ENCODE measurements at places on chromosomes 12 and 14.

DNA sequence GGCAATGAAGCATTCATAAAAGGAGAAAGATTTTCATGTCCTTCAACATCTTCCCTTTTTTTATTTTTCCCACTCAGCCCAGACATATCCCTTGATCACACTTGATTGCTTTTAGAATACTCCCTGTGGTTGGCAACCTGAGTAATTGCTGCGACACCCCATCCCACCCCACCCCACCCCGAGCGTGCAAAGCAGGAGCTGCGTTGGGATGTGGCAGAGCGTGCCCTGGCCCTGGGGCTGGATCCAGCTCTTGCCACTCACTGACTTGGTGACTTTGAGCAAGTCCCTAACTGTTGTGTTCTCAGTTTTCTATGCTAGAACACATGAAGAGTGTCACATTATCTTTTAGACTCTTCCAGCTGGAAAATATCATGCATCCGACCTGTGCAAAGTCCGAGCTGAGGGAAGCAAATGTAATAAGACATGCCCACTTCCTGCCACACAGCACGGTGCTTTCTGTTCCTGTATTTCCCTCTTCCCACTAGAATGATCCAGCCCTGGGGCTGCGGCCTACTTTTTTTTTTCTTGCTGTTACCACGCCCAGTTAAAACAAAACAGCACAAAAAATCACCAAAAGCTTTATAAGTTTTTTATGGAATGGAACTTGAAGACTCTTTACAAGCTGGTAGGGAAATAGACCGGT, 4.0 kb downstream of the ASCL4 start:
- no peak for DNase-seq

DNA sequence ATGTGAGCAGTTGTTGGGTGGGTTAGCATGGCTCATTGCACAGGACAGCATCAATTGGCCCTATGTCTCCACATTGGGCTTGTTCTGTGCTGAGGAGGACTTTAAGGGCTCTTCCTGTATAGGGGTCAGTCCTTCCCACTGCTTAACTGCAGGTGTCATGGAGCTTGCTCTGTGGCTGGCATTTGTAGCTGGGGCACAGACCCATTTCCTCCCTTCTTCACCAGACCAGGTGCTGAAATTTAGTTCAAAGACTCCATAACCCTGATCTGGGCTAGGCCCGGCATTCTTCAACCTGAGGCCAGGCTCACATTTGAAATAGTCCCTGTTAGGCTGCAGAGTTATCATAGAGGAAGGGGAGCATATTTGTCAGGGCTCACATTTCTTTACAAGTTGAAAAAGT, 12.8 kb downstream of the CHST11 start:
- no peak for DNase-seq

DNA sequence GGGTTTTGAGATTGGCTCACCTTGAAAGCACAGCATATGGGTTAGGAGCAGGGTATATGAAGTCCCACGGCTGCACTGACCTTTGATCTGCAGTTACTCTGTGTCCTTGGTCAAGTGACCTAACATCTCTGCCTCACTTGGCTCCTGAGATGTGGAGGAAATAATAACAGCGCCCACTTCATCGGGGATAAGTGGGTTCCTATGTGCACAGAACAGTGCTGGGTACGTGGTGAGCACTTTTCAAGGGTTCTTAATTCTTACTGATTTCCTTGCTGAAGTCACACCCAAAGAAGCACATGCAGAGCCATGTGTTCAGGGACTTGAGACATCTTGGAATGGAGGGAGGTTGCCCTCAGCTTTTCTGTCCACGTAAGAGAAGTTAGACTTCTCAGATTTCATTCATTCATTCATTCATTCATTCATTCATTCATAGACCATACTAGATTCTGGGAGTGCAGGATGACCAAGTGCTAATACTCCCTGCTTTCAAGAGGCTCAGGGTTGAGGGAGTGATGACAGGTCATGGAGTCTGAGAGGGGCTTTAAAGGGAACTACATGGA, 39.4 kb downstream of the ADGRD1 start:
- DNase-seq, result no peak

DNA sequence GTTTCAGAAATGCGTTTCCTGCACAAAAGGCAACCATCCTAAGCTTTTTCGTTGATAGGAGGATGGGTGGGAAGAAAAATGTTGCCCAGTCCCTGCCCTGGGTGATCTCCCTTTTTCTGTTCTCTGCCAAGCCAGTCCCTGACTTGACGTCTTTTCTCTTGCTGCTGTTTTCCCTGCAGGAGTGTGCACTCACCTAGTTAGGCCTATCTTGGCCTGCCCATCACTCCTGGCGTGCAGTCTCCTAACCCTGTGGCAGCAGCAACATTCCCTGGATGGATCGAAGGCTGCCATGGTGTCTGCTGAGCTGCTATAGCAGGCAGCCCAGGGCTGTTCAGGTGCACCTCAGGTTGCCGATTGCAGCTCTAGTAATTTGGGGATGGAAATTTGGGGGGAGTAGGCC, 1.2 kb downstream of the UNC119B start:
- DNase-seq, result no peak

DNA sequence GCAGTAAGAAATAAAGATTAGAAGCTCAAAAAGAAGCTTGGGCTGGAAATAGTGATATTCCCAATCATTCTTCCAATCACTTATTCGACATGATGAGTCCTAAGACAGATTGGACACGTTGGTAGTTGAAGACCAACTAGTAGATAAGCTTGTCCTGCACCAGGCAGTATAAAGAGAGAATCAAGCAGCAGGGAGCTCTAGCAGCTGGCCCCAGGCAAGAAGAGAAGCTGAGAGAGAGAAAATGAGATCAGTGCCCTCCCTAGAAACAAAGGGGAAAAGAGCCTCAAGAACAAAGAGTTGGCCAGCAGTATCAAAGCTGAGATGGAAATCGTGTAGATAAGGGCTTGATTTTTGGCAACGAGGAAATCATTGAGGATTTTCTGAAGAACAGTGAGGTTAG, 20.6 kb downstream of the RASSF8 start:
- no peak for DNase-seq

DNA sequence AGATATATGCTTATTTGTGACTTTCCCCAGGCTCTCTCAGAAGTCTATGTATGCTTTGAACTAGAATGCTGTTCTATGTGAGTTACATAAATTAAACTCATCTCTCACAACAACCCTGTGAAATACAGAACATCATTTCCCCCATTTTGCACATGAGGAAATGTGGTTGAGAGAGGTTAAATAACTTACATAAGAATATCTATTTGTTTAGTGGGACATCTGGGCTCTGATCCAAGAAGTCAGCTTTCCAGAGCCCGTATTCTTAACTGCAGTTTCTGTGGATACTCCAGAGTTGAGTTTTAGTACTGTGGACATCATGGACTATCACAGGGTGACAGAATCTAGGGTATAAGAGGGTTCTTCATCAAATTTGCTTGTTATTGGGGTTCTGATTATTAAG, 242.5 kb upstream of the ARHGAP5 start:
- peak; percentile 16 for DNase-seq

DNA sequence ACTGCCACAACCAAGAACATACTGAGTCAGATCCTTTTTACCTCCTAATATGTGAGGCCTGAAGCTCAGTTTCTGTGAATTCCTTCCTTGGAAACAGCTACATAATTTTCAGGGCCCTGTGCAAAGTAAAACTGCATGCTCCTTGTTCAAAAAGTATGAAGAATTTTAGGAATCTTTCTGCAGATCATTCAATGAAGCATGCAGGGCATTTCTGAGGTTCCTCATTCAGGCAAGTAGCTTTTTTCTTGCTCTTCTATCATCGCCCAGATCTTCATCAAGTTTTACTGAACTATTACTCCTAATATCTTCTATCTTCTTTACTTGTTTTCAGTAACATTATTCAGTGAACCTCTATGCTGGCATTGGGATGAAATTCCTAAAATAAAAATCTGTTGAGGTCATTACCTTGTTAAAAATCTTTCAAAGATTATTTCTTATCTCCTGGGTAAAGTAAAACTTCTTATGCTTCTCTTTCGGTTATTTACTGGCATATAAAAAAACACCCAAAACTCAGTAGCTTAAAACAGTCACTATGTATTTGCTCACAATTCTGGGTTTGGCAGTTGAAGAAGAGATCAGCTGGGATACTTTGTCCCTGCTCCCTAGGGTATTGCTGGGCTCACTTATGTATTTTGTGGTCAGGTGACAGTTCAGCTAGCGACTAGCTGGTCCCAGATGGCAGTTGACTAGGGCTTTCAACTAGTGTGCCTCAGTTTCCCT, 42.6 kb upstream of the KRR1 start:
- DNase-seq, result no peak

DNA sequence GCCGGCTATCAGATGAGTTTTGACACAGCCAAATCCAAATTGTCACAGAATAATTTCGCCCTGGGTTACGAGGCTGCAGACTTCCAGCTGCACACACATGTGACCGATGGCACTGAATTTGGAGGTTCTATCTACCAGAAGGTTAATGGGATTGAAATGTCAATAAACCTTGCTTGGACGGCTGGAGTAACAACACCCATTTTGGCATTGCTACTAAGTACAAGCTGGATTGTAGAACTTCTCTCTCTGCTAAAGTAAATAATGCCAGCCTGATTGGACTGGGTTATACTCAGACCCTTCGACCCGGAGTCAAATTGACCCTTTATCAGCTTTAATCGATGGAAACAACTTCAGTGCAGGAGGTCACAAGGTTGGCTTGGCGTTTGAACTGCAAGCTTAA, 100.2 kb upstream of the EVL start:
- no peak for DNase-seq

DNA sequence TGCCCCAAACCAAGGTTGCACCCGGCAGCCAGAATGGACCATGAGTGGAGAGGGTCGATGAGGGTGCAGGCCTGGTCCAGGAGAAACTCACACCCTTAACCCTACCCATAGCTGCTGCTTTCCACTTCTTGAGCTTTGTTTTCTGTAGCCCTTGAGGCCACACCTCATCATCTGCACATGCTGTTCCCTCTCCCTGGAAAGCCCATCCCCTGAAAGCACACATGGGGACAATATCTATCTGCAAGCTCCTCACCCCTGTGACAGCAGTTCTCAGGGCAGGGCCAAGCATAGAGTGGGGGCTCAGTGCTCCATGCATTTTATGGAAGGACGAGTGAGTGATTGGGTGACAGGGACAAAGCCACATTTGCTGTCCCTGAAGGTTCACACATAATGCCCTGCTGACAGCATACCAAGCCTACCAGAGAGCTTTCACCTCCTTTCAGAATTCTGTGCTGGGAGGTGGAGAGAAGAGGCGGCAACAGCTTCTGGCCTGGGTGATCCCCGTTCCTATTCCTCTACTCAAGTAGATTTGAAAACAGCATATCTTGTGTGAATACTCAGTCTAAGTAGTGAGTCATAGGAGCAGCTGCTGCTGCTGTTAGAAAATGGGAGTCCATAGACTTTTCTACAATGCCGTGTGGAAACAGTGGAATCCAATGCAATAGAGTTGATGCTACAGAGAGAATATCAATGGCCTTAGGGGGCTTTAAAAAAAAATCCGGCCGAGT, 44.6 kb downstream of the SRGAP1 start:
- DNase-seq, result peak; percentile 44

DNA sequence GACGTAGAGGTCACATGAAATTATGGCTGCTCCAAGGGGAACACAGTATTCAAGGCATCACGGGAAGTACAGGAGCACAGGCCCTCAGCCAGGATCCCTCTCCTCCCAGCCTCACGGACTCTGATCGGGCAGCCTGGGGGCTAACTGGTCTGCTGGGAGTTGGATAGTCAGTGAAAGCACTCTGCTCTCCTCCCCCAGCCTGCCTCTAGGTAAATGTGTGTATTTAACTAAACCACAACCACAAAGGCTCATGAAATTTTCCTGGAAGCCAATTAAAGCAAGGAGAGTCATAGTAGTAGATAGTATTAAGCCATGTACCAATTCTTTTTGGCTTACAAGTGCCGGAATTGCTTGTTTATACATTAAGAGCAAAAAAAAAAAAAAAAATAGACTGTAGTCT, 254.3 kb downstream of the MSRB3 start:
- peak; percentile 26 for DNase-seq

DNA sequence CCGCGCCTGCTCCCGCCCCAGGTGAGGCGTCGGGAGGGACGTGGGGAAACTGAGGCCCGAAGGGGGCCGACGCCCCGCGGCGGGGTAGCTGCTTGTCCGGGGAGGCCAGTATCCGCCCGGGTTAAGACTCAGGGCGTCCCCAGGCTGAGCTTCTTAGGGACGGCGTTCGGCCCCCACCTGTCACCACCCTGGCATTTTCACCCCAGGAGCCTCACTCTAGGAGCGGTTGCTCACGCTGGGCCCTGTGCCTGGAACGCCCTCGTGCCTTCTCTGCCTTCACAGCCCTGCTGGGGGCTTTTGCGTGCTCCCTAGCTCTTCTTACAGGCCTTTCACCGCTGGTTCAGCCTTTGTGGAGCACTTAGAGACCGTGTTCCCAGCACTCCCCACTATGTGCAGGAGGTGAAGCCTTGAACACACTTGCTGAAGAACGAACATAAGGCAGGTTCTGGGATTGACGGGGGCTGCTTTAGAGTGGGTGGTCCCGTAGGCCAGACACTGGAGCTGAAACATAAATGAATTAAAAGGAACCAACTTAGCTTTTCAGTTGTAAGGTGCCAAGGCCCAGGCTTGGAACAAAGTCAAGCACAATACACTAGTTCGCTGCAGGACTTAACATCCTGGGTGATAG, 601 bp downstream of the ZNF839 start:
- DNase-seq, result peak; percentile 54

DNA sequence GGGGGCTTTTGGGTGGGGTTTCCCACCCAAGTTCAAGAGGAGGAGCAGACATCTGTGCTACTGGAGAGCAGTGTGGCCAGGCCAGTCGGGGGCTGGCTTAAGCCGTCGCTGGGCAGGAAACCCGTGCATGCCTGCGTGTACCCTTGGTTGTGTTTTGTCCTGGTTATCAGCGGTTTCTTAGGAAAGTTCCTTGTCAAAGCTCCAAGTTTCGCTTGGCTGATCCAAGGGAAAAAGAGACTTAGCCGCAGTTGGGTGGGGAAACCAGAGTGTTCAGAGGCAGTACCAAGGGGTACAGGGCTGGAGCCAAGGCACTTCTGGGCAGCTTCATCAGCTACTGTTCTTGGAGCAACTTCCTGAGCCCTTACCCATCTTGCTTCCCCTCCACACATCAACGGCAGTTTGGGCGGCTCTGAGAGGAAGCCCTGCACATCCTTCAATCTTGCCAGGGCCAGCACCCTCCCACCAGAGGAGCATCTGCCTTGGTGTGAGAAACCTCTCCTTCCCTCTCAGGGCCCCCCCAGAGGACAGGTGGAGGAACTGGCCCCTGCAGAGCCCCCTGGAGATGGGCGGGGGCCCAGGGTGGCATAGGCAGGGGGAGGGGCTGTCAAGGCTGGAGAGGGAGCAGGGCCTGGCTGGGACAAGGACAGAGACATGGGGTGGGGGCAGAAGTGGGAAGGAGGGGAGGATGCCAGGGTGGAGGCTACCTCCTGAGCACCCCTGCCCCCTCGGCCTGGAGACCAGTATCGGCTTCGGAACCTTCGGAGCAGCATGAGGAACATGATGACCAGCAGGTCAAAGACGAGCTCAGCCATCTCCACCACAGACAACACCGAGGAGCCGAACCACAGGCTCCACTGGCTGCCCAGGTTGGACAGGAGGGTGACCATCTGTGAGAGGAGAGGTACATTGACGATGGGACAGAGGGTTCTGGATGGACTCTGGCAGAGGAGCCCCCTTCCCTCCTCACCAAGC, 5.8 kb upstream of the TNFRSF1A start:
- DNase-seq, result peak; percentile 76

GRCh38 chr12:123071099-123071800, 79.6 kb downstream of the PITPNM2 start:
- DNase-seq, result no peak

- DNase-seq, result no peak
These were observed 364.2 kb downstream of the GALC start for GRCh38 chr14:87628780-87629179.

- DNase-seq, result no peak
These were observed 128.8 kb downstream of the CCDC60 start for GRCh38 chr12:119463211-119463926.
